ENCODE measurements at places on chromosomes 2 and 18. TPM values are rescaled to one million over a fixed set of nuclear protein-coding genes. Genes with fewer than 3 reads are reported as not detected.

GRCh38 chr2:198324071-198324470, 519.7 kb downstream of the PLCL1 start:
- H3K27me3 ChIP-seq, result peaks cover 14% of the 10 kb centered on the region
- no peak overlapping the region for H3K4me3 ChIP-seq
- no peak overlapping the region for H3K27ac ChIP-seq
- no peaks in the 10 kb centered on the region for H3K36me3 ChIP-seq

- H3K4me3 ChIP-seq, result no peak overlapping the region
- H3K36me3 ChIP-seq, result no peaks in the 10 kb centered on the region
- no peak overlapping the region for H3K27ac ChIP-seq
- no peak for DNase-seq
- H3K27me3 ChIP-seq, result no peaks in the 10 kb centered on the region
Measured at GRCh38 chr2:65309699-65310098, 82.1 kb downstream of the ACTR2 start.

- no peak for DNase-seq
- no peak overlapping the region for H3K27ac ChIP-seq
- no peaks in the 10 kb centered on the region for H3K36me3 ChIP-seq
- H3K4me3 ChIP-seq, result no peak overlapping the region
- no peaks in the 10 kb centered on the region for H3K27me3 ChIP-seq
Measured at GRCh38 chr2:235345745-235346144, 148.1 kb upstream of the AGAP1 start.

CNDP1 gene
- total RNA-seq, result not detected

EFR3B gene
- not detected for total RNA-seq

All from naive thymus-derived CD4-positive, alpha-beta T cell (primary cell).